Heart left ventricle (tissue), 16 donors: ENCODE measurements at places on chromosomes 1 and 21.
A peak's percentile ranks its signal among the peaks of the same experiment; 100 is the strongest.

- DNase-seq, result no peak
Observed at GRCh38 chr1:55735106-55735505, 519.9 kb upstream of the USP24 start.

- DNase-seq, result no peak
Observed at GRCh38 chr1:202282025-202282371, 59.7 kb downstream of the UBE2T start.

- peak; percentile 44 for DNase-seq
Observed at GRCh38 chr1:32893198-32894018, 7.1 kb downstream of the HPCA start.

DNA sequence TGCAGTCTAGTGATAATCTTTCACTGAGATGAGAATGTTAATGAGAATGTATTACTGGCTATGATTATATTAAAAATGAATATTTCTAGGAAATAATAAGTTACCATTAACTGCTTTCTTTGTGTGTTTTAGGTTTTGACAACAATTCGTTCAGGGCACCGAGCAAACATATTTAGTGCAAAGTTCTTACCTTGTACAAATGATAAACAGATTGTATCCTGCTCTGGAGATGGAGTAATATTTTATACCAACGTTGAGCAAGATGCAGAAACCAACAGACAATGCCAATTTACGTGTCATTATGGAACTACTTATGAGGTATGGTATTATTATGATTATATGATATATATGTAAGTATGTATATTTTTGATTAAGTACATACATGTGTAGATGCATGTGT, 37.8 kb upstream of the MPC2 start:
- DNase-seq, result no peak
